T-helper 17 cell (primary cell): ENCODE measurements at places on chromosomes 1 and 21. TPM values are rescaled to one million over a fixed set of nuclear protein-coding genes. Genes with fewer than 3 reads are reported as not detected.

GRCh38 chr1:245682638-245683628 is 528.1 kb downstream of the KIF26B start:
- no peak for DNase-seq

TIE1 gene
- not detected for total RNA-seq

DNA sequence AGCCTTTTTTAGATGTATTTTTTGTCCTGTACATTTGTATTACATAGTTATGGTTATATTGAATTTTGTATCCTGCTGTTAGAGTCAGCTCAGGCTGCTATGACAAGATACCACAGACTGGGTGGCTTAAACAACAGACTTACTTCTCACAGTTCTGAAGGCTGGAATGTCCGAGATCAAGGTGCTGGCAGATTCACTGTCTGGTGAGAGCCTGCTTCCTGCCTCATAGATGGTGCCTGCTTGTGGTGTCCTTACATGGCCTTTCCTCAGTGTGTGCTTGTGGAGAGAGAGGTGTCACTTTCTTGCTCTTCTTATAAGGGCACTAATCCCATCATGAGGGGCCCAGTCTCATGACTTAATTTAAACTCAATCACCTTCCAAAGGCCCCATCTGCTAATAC is 23.1 kb upstream of the MYSM1 start:
- DNase-seq, result no peak

DNA sequence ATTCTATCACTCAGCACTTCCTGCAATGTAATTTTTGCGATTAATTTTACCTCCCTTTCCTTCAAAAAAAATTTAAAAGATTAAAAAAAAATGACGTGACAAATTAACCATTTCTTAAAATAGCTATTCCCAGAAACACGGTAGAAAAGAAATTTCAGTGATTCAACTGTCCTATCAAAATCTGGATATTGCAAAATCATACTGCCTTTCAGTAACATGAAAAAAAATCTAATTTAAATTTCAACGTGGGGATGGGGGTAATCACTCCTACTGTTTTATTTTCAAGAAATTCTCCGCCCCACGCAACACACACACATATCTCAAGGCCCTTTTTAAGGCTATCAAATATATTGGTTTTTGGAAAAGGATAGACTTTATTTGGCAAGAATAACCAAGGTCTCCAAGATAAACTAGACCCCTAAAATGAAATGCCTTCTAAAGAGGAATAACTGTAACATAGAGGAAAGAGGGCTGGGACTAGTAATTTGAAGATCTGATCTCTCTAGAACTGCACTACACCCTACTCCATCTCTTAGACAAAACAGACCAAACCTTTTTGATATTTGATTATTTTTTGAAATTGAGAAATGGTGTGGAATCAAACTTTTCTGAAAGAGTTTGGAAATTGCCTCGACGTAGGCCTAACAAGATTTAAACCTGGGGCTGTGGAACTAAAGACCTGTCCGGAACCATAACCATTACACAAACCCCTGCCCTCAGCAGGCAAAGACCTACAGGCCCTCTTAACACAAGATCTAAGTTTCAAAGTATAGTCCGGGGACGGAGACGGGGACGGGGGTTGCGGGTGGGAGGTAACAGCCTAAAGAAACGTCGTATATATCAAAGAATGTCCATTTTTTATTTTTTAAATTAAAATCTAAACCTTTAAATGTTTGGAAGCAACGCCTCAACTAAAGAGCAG is 941 bp downstream of the ARNT start:
- DNase-seq, result no peak

PGLYRP3 gene
- total RNA-seq, result not detected

SDHC gene
- total RNA-seq, result 64.4 TPM

GRCh38 chr1:97412737-97413136 is 508.1 kb downstream of the DPYD start:
- DNase-seq, result no peak

GRCh38 chr1:42942444-42942843 is 16.2 kb downstream of the SLC2A1 start:
- DNase-seq, result no peak

DNA sequence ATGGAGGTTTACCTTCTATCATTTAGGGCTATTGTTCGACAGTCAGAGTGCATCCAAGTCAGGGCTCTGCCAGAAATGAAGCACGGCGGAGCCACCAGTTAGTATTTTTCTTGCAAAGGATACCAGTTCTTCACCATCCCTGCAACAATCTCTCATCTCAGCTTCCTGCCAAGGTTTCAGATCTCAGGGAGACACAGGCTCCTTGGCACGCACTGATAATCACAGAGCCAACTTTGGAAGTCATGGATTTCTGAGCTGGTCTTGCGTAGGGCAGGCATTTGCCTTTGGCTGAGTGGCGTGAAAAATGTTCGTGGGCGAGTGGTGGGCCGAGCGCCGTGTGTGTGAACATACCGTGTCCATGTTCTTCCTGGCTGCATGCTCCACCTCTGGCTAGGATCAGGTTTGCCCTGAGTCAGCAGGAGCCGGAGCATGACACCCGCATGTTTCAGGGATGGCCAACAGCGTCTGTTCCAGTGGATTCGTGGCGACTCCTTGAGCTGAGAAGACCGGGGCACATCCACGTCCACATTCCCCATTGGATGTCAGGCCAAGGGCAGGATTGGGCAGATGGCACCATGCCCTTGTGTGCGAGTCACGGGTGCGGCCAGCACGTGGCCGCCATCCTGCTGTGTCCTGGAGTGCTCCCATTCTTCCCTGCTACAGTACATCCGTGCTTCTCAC is 118.5 kb upstream of the C1orf174 start:
- DNase-seq, result no peak

GRCh38 chr1:186896211-186896610 is 67.5 kb downstream of the PLA2G4A start:
- DNase-seq, result no peak

- DNase-seq, result no peak
Observed at GRCh38 chr1:1421147-1421906, at the start of gene ANKRD65. Gene ANKRD65 (minus strand): TSS chr1:1421276. CDS start chr1:1421005, 271 bp downstream.

GRCh38 chr1:39829791-39830533 is 41.3 kb upstream of the BMP8B start:
- no peak for DNase-seq

DNA sequence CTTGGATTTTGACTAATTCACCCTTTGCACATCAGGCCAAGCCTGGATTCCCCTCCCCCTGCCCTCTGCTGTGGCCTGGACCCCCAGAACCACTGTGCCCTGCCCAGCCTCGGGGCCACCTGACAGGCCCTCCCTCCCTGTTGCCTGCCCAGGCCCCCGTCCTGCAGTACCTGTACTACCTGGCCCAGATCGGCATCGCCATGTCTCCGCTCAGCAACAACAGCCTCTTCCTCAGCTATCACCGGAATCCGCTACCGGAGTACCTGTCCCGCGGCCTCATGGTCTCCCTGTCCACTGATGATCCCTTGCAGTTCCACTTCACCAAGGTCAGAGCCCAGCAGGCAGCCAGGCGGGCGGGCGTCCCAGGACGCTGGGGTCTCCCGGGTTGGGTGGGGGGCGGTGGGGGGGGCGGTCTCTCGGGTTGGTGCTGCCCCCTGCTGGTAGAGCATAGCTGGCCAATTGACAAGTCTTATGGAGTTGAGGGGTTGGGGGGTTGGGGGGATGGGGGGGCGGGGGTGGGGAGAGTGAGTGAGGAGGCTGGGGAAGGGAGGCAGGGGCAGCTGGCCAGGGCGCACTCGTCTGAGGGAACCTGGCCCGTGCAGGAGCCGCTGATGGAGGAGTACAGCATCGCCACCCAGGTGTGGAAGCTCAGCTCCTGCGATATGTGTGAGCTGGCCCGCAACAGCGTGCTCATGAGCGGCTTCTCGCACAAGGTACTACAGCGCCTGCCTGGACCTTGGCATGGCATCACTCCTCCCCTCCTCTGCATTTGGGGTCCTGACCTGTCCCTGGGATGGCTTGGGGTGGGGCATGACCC is 10.7 kb downstream of the AMPD2 start:
- DNase-seq, result no peak

- no peak for DNase-seq
Observed at GRCh38 chr1:156429313-156430060, 60.5 kb downstream of the RHBG start.

PTBP2 gene
- 28.6 TPM for total RNA-seq

INSRR gene
- not detected for total RNA-seq

- DNase-seq, result no peak
Observed at GRCh38 chr1:37849480-37849879, 9.9 kb downstream of the MTF1 start.

BEND5 gene
- 0.92 TPM for total RNA-seq

GRCh38 chr1:178939338-178940067 is 68.6 kb upstream of the ANGPTL1 start:
- no peak for DNase-seq
